ENCODE measurements at places on chromosomes 1 and 21. TPM values are rescaled to one million over a fixed set of nuclear protein-coding genes. Genes with fewer than 3 reads are reported as not detected.
A peak's percentile ranks its signal among the peaks of the same experiment; 100 is the strongest.

GPR157 gene
- total RNA-seq: 21.1 TPM

PLA2G2F gene
- total RNA-seq: not detected

TCHHL1 gene
- total RNA-seq: not detected

ADAM30 gene
- not detected for total RNA-seq

ST6GALNAC5 gene
- 0.39 TPM for total RNA-seq

OR6N1 gene
- total RNA-seq: not detected

CNN3 gene
- total RNA-seq: 76.6 TPM

FMO2 gene
- 20.2 TPM for total RNA-seq

NDC1 gene
- total RNA-seq: 6.5 TPM

DNA sequence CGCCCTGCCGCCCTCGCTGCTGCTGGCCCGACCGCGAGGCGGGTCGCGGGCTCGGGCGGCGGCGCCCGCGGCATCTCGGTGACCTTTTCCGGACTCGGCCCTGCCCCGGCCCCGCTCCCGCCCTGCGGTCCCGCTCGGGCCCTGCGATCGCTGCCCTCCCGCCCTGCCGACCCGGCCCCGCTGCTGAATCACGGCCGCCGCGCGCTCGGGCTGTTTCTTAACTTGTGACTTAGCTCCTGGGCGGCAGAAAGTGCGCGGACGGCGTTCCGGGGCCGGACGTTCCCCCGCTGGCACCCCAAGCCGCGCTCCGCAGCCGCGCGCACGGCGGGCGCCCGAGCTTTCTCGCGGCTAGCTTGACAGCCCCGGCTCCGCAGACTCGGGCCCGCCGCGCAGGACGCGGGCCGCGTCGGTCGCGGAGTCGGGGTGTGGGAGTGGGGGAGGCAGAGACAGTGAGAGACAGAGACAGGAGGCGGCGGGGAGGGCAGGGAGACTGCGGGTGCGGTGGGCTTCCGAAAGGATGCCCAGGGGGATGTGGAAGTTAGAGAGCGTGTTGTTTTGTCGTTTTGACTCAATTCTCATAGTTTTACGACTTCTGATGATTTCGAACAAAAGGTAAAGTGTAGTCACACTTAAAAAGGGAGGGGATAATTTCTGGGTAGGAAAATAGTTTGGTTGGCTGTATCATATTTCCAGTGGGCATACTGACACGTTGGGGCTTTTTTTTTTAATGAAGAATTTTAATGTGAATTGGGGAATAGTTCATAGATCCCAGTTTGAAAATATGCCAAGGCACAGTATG lies 49.8 kb downstream of the PRDM2 start:
- DNase-seq: peak; percentile 58

DNA sequence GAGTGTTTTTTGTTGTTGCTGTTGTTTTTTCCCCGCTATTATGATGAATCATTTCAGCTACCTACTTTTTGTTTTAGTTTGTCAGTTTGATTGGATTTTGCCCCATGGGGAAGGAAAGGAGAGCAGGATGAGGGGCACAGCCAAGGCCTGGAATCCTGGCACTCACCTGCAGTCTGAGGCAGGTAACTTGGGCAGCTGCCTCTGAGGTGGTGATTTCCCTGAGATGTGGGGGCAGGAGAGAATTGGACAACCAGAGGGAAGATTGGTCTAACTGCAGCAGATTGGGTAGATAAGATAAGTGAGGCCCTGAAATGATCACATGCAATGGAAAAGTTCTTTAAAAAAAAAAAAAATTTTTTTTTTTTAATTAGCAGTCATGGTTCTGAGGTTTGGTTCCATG lies 1.5 kb upstream of the LAX1 start:
- no peak for DNase-seq

DNA sequence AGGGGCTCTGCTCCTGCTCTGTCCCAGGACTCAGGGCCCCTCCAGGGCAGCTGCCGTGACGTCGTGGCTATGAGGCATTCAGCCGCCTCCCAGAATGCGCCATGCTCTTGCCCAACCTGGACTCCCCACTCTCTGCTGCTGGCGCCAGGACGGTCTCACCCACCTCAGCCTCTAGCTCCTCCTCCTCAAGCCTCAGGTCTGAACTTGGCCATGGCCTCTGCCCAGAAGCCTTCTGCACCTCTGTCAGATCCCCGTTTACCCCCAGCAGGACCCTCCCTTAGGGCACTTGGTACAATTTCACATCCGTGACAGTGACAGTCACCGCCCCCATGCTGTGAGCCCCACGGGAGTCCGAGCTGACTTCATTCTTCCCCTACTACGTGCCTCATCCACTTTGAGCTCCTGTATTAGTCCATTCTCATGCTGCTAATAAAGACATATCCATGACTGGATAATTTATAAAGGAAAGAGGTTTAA lies 4.9 kb downstream of the CSTB start:
- DNase-seq: no peak

GRCh38 chr1:77511440-77511840 lies 171.0 kb downstream of the ZZZ3 start:
- DNase-seq: no peak

DNA sequence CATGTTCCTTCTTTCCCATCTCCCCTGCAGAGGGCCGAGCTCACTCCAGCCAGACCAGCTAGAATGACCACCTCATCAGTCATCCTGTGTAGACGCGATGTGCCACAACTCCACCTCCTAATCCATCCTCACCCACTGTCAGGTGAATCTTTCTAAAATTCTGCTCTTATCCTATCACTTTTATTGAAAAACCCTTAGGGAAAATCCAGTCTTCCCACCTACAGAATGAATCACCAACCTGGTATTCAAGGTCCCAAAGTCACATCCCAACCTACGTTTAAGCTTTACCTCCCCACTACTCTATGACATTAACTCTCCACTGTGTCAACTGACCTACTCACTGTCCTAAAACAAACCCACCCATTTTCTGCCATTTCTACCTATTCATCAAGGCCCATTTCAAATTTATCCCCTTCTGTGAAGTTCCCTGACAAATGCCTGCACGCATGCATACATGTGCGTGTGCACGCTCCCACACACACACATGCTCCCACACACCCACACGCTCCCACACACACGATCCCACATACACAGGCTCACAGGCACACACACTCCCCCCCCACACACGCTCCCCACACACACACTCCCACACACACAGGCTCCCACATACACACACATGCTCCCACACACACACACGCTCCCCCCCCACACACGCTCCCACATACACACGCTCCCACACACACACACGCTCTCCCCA lies 27.7 kb downstream of the HSF2BP start:
- no peak for DNase-seq

- DNase-seq: no peak
Observed at GRCh38 chr1:234936612-234937389, 191.8 kb downstream of the TOMM20 start.

GRCh38 chr1:19903621-19904020 lies 19.8 kb downstream of the PLA2G2E start:
- DNase-seq: no peak

DNA sequence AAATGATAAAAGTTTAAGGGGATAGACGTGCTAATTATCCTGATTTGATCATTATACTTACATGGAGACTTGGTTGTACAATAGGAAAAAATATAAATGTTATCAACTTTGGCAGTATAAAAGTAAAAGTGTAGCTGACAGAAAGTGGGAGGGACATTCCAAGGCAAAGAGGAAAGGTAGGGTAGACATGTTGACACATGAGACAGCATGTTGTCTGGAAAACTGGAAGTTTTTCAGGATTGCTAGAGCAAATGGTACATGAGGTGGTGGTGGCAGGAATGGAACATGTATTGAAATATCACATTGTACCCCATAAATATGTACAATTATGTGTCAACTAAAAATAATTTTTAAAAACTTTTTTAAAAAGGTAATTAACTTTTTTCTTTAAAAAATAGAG lies 13.2 kb downstream of the DIPK1A start:
- no peak for DNase-seq

- DNase-seq: no peak
Observed at GRCh38 chr1:199298825-199299224, 660.0 kb downstream of the PTPRC start.

- no peak for DNase-seq
Observed at GRCh38 chr21:45226540-45227326, 61.0 kb downstream of the POFUT2 start.

Measured in heart left ventricle (tissue), 16 donors.